ENCODE measurements at places on chromosomes 11 and 22. TPM values are rescaled to one million over a fixed set of nuclear protein-coding genes. Genes with fewer than 3 reads are reported as not detected.

The CRYBB2 gene
- 0.13 TPM for total RNA-seq

The TMPRSS4 gene
- 0.07 TPM for total RNA-seq

The FOXR1 gene
- total RNA-seq: not detected

The PLAAT2 gene
- total RNA-seq: 0.85 TPM

The BTBD18 gene
- total RNA-seq: not detected

The TMPRSS6 gene
- total RNA-seq: not detected

The ACRV1 gene
- not detected for total RNA-seq

The P2RX6 gene
- total RNA-seq: 0.50 TPM

The MOV10L1 gene
- total RNA-seq: 0.10 TPM

The KDM4D gene
- 0.32 TPM for total RNA-seq

The AIFM3 gene
- total RNA-seq: 3.5 TPM

The HEPHL1 gene
- total RNA-seq: not detected

The LMO2 gene
- 0.68 TPM for total RNA-seq

The KRTAP5-7 gene
- not detected for total RNA-seq

The TREH gene
- total RNA-seq: not detected

The PDGFD gene
- total RNA-seq: 8.4 TPM

The VPS26B gene
- total RNA-seq: 21.4 TPM

The MS4A15 gene
- total RNA-seq: not detected

The GGTLC3 gene
- total RNA-seq: not detected

The NAALAD2 gene
- total RNA-seq: not detected

The MMP27 gene
- total RNA-seq: not detected

The C11orf65 gene
- 0.31 TPM for total RNA-seq

The ZNF280B gene
- total RNA-seq: 1.9 TPM

The HARBI1 gene
- 4.7 TPM for total RNA-seq

The TBX10 gene
- not detected for total RNA-seq

The ASPHD2 gene
- 1.8 TPM for total RNA-seq

The SPON1 gene
- total RNA-seq: not detected

The PRR33 gene
- not detected for total RNA-seq

The SAA2 gene
- 0.31 TPM for total RNA-seq

The FGF3 gene
- total RNA-seq: not detected

The PIH1D2 gene
- 1.1 TPM for total RNA-seq
